Stimulated activated CD4-positive, alpha-beta T cell treated with anti-CD3 and anti-CD28 coated beads, Interleukin-12 subunit alpha, Interleukin-12 subunit beta, amount 100 ng/mL, for 48 hours (primary cell): ENCODE measurements at places on chromosomes 1 and 21.

- no peak for DNase-seq
Measured at GRCh38 chr1:61869691-61870109, 127.4 kb downstream of the PATJ start.

DNA sequence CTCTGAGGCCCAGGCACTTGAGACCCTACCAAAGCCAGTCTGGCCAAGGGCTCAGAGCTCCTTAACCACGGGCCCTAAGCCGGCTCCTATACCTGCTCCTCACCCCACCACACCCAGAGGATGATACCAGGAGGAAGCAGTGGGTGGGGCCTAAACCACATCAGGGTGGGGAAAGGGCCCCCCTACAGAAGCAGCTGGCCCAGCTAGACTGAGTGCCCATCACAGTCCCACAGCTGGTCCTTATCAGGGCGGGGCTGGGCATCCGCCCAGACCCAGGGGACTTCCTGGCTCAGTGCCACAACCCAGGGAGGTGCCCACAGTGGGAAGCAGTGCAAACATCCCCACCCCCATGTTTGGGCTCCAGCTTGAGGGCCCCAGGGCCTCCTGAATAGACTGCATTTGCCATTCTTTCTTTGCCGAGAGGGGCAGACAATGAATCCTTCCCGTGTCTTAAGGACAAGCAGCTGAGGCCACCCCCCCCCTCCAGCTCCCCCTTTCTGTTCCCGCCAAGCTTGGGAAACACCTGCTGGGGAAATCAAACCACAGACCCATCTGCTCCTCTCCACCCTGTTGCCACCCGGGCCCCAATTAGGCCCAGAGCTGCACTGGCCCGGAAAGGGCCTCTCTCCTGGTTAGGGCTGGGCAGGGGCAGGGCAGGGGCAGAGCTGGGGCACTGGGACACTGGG lies 6.2 kb downstream of the E2F2 start:
- DNase-seq: no peak

DNA sequence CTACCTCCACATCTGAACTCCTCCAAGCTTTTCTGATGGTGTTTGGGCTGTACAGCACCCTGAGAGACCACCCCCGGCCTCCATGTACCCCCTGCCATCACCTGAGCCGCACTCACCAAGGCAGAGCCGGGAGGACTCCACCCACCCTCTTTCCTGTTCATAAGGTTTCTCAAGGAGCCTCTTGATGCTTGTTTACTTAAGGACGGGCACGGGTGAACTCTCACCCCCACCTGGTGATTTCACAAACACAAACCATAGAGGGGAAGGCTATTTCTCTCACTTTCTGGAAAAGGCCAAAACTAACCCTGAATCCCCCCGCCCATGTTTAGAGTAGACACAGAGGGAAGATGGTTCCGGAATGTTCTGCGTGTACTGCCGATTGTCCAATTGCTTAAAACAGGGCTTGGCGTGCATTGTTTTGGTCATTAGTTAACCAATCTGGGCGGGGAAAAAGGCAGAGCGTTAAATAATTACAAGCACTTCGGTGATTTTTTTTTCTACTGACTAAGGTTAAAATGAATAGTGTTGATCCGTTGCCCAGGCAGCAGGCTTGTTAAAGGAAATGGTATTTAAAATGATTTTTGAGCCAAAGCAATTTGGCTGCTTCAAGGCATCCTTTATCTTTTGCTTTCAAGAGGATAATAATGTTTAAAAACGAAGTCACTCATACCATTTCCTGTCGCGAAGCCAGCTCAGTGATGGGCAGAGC lies 279.8 kb upstream of the VAMP3 start:
- DNase-seq: no peak

- no peak for DNase-seq
Measured at GRCh38 chr1:86548839-86549238, 2.0 kb downstream of the CLCA4 start.

DNA sequence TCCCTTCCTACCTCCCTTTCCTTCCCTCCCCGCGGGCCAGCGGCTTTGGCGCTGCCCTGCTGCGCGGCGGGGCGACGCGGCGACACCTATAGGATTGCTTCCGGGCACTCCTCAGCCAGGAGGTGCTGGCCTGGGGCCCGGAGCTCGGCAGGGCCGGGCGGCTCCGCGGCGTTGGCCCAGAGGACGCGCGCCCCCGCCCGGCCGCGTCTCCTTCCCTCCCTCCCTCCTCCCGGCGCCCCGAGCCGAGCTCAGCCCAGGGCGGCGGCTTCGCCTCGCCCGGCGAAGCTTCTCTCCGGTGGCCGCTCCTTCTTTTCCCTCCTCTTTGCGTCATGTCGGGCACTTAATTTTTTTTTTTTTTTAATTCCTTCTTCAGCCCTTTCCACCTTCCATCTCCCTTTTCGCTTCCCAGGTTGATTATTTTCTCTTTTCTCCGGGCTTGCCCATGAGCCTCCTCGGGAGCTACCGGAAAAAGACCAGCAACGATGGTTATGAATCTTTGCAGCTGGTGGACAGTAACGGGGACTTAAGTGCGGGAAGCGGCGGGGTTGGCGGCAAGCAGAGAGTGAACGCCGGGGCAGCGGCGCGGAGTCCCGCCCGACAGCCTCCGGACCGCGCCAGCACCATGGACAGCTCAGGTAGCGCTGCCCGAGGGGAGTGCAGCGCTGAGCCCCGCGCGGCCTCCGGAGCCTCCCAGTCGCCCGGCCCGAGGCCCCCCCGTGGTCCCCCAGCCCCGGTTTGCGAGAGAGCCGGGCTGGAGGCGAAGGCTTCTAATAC lies at the start of gene DNAJC6:
TSS of gene DNAJC6 (plus strand) at position 240 of the 774 bp plus-strand sequence. CDS start at position 443, 203 bp downstream.
- DNase-seq: no peak
